ENCODE measurements at places on chromosomes 7 and 10. TPM values are rescaled to one million over a fixed set of nuclear protein-coding genes. Genes with fewer than 3 reads are reported as not detected.

The SLC26A3 gene
- polyA plus RNA-seq, result 0.18 TPM

The DLD gene
- 74.6 TPM for polyA plus RNA-seq

The ZNRF2 gene
- 7.9 TPM for polyA plus RNA-seq

The FAM170B gene
- not detected for polyA plus RNA-seq

The CALHM1 gene
- not detected for polyA plus RNA-seq

The EVX1 gene
- not detected for polyA plus RNA-seq

The IQUB gene
- 0.06 TPM for polyA plus RNA-seq

The CPED1 gene
- polyA plus RNA-seq, result 1.3 TPM

The GNGT1 gene
- not detected for polyA plus RNA-seq

The LGI1 gene
- 0.88 TPM for polyA plus RNA-seq

The EMX2 gene
- 0.10 TPM for polyA plus RNA-seq

The DMBT1 gene
- 0.35 TPM for polyA plus RNA-seq

The CYP3A4 gene
- 0.16 TPM for polyA plus RNA-seq

The MYPN gene
- not detected for polyA plus RNA-seq

The CFAP70 gene
- polyA plus RNA-seq, result 1.2 TPM

The HOXA10 gene
- 0.09 TPM for polyA plus RNA-seq

The TMEM176B gene
- 15.6 TPM for polyA plus RNA-seq

The ADIRF gene
- polyA plus RNA-seq, result 437 TPM

The MMD2 gene
- polyA plus RNA-seq, result not detected

The LRRC17 gene
- 0.26 TPM for polyA plus RNA-seq

The OR6V1 gene
- not detected for polyA plus RNA-seq

The IFIT3 gene
- polyA plus RNA-seq, result 2.6 TPM

The NEBL gene
- polyA plus RNA-seq, result 13.3 TPM

The ENKUR gene
- polyA plus RNA-seq, result 0.01 TPM

The CCDC71L gene
- polyA plus RNA-seq, result 2.9 TPM

The AOAH gene
- 1.7 TPM for polyA plus RNA-seq

The NKX2-3 gene
- 0.14 TPM for polyA plus RNA-seq

The INSYN2A gene
- not detected for polyA plus RNA-seq

The SAP25 gene
- 1.5 TPM for polyA plus RNA-seq

The PTER gene
- polyA plus RNA-seq, result 1.8 TPM

The CXCL12 gene
- 4.1 TPM for polyA plus RNA-seq

The ZNF716 gene
- polyA plus RNA-seq, result not detected

The DNAJC12 gene
- polyA plus RNA-seq, result 0.59 TPM

The CFAP46 gene
- 0.40 TPM for polyA plus RNA-seq

The GRID1 gene
- polyA plus RNA-seq, result 0.04 TPM
